ENCODE measurements at places on chromosomes 1 and 21. TPM values are rescaled to one million over a fixed set of nuclear protein-coding genes. Genes with fewer than 3 reads are reported as not detected.

EIF2D gene
- polyA plus RNA-seq, result 44.5 TPM

KMO gene
- polyA plus RNA-seq, result 35.5 TPM

IGSF9 gene
- 1.3 TPM for polyA plus RNA-seq

FAM177B gene
- not detected for polyA plus RNA-seq

SPRR2F gene
- polyA plus RNA-seq, result not detected

SEC16B gene
- 3.5 TPM for polyA plus RNA-seq

DIRAS3 gene
- 13.2 TPM for polyA plus RNA-seq

DEDD gene
- polyA plus RNA-seq, result 23.2 TPM

SPRR4 gene
- not detected for polyA plus RNA-seq

ORC1 gene
- polyA plus RNA-seq, result 0.37 TPM

AMY1C gene
- polyA plus RNA-seq, result not detected

ZNF593OS gene
- not detected for polyA plus RNA-seq
